ENCODE measurements at places on chromosomes 12 and 14.

- DNase-seq = no peak
Observed at GRCh38 chr14:105392131-105393090, 5.9 kb upstream of the TEX22 start.

- DNase-seq = no peak
Observed at GRCh38 chr12:27711317-27711682, 668 bp downstream of the MRPS35 start.

DNA sequence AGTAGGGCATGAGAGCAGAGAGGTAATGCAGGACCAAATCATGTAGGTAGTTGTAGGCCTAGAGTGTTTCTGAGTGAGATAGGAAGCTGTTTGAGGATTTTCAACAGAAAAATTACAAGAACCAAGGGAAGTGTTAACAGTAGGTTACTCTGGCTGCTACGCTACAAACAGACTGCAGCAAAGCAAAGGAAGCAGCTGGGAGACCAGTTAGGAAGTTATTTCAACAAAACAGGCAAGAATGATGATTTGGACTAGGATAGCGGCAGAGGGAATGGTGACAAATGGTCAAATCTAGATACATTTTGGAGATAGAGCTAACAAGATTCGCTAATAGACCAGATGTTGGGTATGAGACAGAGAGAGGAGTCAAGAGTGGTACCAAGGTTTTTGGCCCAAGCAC lies 26.8 kb downstream of the MRPL42 start:
- no peak for DNase-seq

GRCh38 chr14:90506748-90507147 lies 109.9 kb downstream of the CALM1 start:
- no peak for DNase-seq

DNA sequence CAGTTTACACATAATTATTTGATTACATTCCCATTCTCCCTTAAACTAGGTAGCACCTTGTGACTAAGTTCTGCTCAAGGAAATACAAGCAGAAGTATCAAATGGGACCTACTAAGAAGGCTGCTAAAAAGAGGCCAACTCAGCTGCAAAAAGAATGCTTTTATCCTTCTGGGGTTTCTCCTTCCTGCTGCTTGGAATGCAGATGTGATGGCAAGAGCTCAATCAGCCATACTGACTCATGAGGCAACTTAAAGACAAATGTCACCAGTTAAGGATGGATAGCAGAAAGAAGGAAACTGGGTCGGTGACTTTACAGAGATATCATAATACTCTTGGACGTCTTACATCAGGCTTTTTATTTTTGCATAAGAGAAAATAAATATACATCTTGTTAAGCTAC lies 38.0 kb upstream of the RAP1B start:
- DNase-seq = no peak

- no peak for DNase-seq
Observed at GRCh38 chr12:47612953-47613352, 92.9 kb downstream of the RPAP3 start.

- no peak for DNase-seq
Observed at GRCh38 chr12:12399776-12400305, 43.0 kb downstream of the BORCS5 start.

- no peak for DNase-seq
Observed at GRCh38 chr12:132726386-132726785, 15.7 kb downstream of the PGAM5 start.

DNA sequence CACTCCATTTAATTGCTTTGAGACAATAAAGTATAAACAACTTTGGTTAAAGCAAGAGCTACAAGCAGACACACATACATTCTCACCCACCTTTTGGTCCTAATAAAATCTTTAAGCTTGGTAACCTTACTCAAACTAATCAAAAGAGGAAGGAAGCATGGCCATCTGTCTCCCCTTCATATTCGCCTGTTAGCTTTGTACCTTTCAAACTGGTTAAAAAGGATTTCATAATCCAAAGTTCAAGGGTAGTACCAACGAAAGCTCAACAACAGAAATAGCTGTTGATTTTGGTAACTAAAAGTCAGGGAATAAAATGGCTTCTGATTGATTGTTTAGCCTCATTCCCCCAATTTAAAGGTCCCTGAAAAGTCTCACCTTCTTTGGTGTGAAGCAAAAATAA lies 456.9 kb downstream of the BCAT1 start:
- no peak for DNase-seq

GRCh38 chr12:10718279-10718821 lies 4.8 kb downstream of the YBX3 start:
- no peak for DNase-seq

- no peak for DNase-seq
Observed at GRCh38 chr12:71562676-71563595, 100.7 kb downstream of the ZFC3H1 start.

DNA sequence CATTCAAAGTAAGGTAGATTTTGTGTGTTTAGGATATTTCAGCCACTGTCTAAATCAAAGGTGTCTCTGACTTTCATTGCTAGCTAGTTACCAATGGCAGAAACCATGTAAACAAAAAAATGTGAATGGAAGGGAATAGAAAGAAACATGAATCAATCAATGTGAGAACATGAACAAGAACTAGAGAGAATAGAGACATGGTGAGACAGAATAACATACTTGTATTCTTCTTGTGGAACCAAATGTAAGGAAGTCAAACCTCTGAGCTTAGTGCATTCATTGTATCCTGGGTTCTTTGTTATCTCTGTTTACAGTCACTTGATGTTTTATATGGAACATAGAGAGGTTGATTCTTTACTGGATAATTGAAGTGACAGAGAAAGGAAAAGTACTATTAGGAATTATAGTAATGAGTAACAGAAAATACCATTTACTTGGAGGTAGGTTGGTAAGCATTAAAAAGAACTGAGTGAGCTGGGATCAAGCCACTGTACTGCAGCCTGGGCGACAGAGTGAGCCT lies 2.6 kb upstream of the WNK1 start:
- DNase-seq = no peak

- DNase-seq = no peak
Observed at GRCh38 chr12:7125632-7126227, 3.0 kb downstream of the RBP5 start.

GRCh38 chr12:101064721-101065120 lies 145.3 kb downstream of the SLC5A8 start:
- no peak for DNase-seq

- no peak for DNase-seq
Observed at GRCh38 chr14:95287176-95287754, 32.4 kb downstream of the CLMN start.

DNA sequence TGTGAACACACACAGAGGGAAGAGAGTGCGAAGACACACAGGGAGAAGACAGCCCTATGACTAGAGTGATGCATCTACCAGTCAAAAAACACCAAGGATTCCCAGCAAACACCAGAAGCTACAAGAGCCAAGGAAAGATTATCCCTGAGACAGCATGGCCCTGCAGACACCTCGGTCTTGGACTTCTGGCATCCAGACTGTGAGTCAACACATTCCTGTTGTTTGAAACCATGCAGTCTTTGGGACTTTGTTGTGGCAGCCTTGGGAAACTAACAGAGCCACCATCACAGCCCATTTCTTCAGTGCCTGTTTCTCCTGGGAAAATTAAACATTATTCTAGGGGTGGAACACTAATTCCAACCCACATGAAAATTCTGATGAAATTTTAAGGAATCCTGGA lies 220.6 kb downstream of the GXYLT1 start:
- no peak for DNase-seq

DNA sequence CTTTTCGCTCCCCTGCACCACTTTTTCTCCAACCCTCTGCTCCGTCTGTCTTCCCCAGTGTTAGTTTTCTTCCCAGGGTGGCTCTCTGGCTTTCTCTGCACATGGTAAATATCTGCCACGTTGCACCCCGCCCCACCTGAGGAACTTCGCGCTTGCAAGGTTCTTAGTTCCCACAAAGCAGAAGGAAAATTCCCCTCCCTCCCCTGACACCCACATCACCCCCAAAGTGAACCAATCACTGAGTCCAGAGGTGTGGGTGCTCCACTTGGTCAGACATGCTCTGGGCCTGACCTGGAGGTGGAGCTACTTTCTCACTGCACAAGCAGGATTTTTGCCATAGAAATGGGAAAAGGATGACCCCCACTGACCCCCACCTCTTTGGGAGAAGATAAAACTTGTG lies 415.0 kb downstream of the FUT8 start:
- DNase-seq = no peak
